ENCODE measurements at places on chromosomes 2 and 18.

DNA sequence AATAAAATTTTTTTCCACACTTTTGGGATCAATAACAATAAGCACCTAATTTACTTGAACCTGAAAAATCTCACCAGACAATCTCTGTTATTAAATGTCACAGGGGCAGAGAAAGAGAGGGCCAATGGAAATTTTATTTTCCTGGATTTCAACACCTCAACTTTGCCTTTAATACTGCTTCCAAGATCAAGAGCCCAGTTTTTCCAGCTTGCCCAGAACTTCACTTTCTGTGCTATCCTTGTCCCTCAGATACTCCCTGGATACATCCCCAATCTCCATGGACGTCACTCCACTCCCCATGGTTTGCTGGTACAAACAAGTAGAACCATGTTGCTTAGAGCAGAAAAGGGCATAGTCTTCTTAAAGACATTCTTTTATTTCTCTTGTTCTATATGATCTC is 29.3 kb upstream of the PID1 start:
- DNase-seq: no peak

DNA sequence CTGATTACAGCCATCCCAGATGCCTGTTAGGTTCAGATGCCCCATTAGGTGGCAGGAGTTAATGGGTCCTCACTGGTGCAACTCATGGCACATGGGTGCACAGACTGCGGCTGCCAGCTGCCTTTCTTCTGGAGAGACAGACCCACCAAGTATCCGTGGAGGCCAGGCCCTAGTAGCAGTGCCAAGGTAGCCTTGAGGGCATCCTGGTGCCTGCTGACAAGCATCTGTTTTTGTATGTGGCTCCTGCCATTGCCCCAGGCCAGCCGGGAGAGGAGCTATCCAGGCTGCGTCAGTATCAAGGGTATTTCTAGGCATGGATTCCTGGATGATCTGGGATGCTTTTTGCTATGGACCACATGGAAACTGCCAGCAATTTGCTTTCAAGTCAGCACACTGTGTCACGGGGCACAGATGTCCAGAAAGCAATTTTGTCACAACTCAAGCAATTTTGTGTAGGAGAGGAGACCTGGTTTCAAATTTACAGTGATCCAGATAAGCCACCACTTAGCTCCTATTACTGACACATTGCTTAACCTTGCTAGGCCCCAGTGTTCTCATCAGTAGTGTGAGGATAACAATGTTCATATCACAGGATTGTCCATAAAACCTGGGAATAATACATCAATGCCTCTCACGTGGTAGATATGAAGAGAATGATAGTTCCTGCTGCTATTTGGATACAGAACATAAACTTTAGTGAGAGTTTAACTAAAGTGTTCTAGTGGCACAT is 815.1 kb upstream of the RAB6C start:
- DNase-seq: no peak

- DNase-seq: no peak
These were observed 460.6 kb downstream of the CNTNAP5 start for GRCh38 chr2:124485659-124486058.

DNA sequence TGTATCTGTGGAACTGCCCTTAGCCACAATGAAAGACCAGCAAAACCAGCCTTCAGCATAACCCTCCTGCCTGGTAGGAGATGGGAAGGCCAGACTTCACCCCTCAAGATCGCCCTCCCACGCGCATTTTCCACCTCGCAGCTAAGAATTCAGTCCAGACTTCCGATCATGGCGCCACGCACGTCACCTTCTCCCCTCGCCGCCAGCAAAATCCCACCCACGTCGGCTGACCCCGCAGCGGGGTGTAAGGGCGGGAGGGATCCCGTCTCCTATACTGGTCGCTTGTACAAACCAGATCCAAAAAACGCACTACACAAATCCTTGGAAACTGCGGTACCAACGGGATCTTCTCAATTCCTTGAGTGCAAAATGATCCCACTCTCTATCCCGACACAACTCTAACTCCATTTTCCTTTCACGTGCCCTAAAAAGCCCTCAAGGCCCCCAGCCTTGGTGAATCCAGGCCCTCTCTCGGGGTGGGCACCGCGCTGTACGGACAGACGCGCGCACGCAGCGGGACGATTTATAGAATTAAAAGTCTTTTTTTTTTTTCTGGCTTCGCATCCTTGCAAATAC is 1.0 kb upstream of the BMPR2 start:
- peak; percentile 69 for DNase-seq

GRCh38 chr2:221200184-221200839 is 371.8 kb downstream of the EPHA4 start:
- no peak for DNase-seq

DNA sequence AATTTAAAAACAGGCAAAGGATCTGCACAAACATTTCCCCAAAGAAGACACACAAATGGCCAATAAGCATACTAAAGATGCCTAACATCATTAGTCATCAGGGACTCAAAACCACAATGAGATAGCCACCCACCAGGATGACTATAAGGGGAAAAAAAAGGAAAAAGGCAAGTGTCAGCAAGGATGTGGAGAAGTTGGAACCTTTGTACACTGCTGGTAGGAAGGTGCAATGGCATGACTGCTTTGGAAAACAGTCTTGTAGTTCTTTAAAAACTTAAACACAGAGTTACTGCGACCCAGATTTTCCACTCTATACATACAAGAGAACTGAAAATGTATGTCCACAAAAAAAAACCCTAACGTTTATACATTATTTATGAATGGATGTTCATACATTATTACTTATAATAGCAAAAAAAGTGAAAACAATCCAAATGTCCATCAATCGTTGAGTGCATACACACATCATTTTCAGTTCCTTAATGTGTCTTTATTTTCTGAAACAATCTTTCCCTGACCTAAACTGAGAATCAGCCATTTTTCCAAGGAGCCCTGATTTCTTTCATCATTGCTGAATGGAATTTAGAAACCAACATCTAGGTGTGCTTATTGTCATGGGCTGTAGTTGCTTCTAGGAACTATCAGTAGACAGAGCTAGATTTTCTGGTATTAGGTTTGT is 64.7 kb upstream of the TLK1 start:
- peak; percentile 94 for DNase-seq

DNA sequence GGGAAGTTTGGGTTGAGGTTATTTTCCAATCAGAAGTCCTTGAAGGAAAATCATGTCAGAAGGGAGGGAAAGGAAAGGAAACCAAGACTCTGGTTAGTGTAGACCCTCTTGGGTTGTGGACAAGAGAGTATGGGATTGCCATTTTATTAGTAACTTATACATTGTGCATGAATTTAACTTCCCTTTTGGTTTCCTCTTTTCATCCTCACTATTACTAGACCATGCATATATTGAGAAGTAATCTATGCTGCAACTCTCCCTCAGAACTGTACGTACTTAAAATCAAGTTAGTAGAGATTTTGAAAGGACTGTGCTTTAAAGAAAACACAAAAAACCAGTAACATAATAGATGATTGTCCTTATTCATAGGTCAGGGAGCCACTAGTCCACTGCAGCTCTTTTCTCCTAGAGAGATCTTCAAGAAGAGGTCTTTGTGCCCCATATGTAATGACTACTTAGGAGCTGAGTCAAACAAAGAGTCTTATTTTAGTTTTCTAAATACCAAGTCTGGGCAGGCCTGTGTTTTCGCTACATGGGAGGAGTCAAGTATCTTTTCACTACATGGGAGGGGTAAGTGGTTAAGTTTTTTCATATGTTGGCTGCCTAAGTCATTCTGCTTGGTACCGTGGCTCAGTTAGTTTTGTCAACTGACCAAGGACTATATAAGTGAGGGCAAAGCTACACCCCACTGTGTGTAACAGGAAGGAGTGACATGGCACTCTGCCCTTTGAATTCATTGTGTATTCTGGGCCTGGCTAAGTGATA is 25.2 kb upstream of the FAM117B start:
- no peak for DNase-seq

Data from kidney tubule cell (primary cell).